Erythroblast (primary cell): ENCODE measurements at places on chromosomes 3 and 15.
A peak's percentile ranks its signal among the peaks of the same experiment; 100 is the strongest.

GRCh38 chr3:7843441-7843840 is 658.2 kb upstream of the LMCD1 start:
- DNase-seq: no peak

DNA sequence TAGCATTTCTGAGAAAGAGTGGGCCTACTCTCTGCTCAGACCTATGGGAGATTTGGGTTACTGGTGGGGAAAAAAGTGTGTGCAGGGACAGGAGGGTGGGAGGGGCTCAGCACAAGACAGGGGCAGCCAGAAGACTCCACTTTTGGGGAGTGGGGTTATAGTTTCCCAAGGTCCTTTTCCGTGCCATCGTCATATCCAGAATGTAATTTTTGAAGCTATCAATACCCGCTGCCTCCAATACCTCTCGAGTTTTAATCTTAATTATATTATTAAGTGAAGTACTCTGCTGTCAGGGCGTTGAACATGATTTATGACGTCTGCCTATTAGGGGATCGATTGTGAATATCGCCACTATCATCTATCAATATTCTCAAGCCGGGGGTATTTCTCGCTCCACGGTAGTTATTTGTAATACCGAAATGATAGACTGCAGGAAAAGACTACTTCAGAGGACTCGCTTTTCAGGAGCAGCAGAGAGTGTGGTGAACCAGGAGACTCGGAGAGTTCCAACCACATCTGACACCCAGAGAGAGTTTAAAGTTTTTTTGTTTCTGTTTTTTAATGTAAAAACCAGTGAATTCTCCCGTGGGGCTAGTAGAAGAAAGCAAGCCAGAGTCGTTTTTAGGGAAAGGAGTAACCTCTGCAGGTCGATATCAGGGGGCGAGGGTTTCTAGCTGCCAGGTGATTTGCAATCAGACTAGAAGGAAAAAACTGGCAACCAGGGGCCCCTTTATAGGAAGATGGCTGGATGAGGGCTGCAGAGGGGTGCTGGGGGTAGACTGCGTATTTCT is 20.6 kb downstream of the NR2F2 start:
- no peak for DNase-seq

- no peak for DNase-seq
Measured at GRCh38 chr15:80769829-80770705, 9.1 kb upstream of the CEMIP start.

DNA sequence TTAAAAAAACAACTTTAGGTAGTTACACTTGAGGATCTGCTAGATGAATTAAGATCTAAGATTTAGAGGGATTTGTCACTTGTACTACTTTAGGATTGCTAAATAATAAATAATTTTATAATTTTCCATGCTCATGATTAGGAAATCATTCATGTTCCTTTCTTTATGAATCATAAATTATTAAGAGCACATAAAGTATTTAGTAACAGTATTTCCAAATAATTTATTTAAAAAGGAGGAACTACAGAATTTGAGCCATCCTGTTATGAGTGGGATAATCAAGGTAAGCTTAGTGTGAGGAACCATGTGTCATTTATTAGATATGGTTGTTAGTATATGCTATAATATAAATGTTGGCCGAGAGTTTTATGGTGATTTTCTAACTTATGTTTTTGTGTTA is 37.5 kb upstream of the C3orf38 start:
- DNase-seq: no peak

DNA sequence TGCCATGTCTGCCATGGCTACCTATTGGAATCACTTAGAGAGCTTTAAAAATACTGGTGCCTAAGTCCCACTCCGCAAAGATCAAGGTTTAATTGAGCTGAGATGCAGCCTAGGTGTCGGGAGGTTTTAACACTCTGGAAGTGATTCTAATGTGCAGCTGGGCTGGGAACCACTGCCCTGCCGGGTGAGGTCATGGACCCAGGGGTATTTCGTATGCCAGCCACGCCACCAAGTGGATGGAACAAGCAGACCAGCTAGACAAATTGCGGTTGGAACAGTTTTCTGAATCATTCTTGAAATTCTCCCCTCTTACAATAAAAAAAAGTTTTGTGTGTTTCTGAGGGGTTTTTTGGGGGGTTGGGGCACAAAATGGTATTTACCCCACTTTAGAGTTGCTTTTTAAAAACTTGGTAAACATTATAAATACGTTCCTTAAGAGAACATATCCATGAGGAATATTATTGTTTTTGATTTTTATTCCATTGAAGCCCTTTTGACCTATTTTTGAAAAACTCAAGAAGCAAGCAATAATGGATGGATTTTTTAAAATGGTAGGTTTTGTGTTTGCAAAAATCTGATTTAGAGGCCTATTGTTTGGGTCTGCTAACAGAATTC is 66.2 kb upstream of the CSTA start:
- DNase-seq: peak; percentile 57

- no peak for DNase-seq
Measured at GRCh38 chr3:25021816-25022215, 406.2 kb upstream of the RARB start.

DNA sequence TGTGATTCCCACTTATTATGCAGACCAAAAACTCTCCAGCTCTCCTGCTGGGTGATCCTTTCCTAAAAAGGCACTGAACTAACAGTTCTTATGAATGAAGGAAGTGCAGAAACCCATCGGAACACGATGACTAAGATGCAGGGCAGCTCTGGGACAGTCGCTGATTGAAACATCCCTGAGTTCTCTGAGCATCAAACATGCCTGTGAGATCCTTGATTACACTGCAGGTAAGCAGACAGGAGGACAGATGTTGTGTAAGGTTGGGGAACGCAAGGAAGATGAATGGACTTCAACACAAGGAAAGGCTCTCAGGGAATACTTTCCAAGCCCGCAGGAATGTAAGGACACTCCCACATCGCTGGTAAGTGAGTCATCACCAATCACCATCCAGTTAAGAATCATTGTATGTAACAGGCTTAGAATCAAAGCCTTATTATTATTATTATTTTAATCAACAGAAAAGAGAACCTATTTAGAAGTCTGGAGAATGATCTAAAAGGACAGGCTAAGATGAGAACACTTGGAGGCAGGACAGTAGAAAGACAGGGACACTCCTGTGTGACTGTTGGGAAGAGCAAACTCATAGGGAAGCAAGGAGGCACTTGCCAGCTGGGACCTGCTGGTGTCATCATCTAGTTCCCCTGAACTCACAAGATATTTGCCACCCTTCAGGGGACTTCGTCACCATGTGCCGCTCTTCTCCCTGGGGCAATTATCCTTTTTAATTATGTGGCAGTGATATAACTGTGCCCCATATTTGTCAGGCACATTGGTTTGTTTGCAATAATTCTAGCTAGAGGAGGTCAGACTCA is 26.0 kb downstream of the TMEM158 start:
- DNase-seq: no peak

- DNase-seq: peak; percentile 72
Measured at GRCh38 chr3:50299929-50300680, 900 bp upstream of the HYAL3 start.

- no peak for DNase-seq
Measured at GRCh38 chr3:5128849-5129248, 6.8 kb downstream of the ARL8B start.

DNA sequence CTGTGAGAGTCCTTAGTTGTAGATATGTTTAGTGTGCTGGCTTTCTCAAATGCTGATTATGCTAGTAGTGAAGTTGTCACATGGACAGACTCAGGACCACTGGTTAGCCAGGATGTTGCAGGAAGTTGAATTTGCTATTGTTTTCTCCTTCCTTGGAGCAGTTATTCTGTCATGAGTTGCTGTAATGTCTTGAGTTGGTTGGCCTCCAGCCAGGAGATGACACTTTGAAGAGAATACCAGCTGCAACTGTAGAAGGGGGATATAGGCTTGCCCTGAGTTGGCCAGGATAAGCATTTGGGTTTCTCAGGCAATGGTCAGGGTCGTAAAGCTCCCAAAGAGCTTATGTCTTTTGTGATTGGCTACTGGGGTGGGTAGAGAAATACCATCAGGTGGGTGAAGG is 206.7 kb downstream of the ZNF621 start:
- no peak for DNase-seq

GRCh38 chr3:191397771-191398170 is 63.2 kb upstream of the PYDC2 start:
- no peak for DNase-seq

DNA sequence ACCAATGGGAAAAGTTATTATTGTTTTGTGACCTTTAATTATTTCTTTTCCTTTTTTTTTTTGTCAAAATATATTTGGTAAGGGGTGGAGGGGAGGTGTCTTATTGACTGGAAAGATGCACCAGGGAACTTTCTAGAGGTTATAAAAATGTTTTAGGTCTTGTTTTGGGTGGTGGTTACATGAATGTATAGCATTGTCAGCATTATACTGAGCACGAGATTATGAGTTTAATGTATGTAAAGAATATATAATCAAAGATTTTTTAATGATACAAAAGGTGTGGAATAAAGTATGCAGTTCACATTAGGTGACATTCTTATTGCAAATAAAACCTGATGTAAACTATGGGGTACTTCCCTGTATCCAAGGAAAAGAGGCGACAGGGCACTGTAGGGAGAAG is 23.0 kb upstream of the MAP3K13 start:
- no peak for DNase-seq

DNA sequence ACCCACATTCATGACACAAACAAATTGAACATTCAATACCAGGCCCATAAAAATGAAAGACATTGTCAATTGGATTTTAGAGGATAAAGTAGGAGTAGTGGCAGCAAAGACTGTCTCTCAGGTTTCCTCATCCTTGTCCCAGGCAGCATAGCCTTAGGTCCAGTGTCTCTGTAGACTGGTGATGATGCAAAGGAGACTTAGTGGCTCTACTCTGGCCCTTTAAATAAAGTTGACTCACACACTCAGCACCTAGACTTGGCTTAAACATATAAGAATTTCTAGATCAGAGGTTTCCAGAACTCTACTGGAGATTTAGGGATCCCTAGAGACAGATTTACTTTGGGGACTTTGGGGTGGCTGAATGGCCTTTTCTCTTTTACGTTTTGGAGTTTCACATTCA is 166.6 kb downstream of the NR1D2 start:
- no peak for DNase-seq

GRCh38 chr3:134542287-134542958 is 56.6 kb downstream of the CEP63 start:
- DNase-seq: no peak

DNA sequence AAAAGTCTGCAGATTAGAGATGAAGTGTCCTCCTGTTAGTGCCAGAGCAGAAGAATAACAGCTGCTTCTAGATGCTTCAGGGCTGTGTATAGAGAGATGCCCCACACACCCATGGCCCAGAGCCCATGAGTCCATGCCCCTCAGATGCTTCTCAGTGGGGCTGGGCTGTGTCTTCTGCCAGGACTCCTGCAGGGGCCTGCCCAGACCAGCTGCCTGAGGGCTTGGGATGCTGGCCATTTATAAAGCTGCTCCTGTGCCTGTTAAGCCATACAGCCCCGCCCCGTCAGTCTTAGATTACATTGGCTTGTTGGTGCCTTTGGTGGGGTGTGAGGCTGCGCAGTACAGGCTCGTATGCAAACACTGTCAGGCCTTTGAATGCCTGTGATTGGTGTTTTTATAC is 318.0 kb upstream of the CTDSPL start:
- no peak for DNase-seq

DNA sequence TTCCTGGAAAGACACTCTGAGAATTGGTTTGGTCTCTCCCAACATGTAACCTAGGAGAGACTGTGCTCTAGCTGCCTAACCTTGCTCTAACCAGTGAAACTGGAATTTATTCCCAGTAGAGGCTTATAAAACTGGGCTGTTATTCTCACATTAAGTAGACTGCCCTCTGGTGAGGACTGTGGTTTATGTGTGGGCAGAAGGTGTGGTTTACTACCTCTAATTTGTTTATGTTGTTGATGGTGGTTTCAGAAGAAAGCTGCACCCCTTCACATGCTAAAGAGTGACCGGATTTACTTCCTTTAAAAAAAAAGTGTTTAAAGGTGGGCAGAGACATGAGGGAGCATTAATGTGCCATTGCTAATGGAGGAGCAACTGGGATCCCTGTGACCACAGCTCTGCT is 273.2 kb downstream of the MECOM start:
- DNase-seq: no peak

DNA sequence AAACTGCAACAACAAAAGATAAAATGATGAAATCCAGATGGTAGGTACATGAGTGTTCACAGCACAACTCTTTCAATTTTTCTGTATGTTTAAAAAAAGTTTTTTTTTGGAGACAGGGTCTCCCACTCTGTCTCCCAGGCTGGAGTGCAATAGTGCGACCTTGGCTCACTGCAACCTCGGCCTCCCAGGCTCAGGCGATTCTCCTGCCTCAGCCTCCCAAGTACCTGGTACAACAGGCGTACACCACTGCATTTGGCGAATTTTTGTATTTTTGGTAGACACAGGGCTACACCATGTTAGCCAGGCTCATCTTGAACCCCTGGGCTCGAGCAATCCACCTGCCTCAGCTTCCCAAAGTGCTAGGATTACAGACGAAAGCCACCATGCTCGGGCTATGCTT is 18.6 kb downstream of the LRRFIP2 start:
- no peak for DNase-seq

- no peak for DNase-seq
Measured at GRCh38 chr15:80615783-80616391, 79.2 kb upstream of the ABHD17C start.

- DNase-seq: no peak
Measured at GRCh38 chr3:27456554-27456953, 27.6 kb downstream of the SLC4A7 start.

- no peak for DNase-seq
Measured at GRCh38 chr15:58517252-58517681, 85.5 kb downstream of the LIPC start.

DNA sequence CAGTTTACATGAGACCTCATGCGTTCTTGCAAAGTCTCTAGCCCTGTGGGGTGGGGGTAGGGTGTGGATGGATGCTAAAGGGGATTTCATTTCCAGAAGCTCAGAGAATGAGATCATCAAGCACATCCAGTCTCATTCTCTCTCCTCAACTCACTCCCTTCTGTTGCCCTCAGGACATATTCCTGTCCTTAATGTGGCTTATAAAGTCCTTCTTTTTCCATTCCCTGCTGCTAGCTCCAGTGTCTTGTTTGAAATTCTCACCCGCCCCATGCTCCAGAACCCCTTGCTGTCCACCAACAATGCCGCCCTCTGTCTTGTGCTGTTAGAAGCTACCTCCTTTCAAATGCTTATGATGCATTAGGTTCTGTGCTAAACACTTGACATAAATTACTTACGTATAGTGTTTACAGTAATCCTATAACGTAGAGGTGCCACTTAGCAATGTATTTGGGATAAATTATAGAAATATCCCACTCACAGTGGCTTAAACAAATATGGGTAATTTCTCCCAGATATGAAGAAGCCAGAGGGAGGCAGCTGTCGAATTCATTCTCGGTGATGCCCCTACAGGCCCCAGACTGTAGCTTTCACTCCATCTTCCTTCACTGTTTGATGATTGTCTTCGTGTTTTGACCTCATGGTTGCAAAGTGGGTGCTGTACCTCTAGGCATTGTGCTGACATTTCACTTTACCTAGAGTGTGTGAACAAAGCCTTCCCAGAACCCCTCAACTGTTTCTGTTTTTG is 273.1 kb upstream of the TBL1XR1 start:
- DNase-seq: no peak

DNA sequence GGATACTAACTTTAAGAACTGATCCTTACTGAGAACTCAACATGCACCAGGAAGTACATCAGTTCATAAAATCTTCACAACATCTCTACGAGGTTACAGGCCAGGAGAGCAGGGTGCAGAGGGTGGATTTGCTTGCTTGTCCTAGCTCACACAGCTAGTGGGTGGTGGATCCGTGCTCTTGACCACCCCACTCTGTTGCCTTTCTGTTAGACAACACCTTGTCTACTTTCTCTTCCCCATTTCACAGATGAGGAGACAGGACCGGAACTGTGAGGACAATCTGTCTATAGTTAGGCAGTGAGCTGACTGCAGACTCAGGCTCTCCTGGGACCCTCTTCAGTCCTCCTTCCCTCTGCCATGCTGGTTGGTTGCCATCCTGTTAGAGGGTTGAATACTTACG is 221.7 kb upstream of the TLE3 start:
- DNase-seq: no peak
